ENCODE measurements at places on chromosomes 11 and 22.
A peak's percentile ranks its signal among the peaks of the same experiment; 100 is the strongest.

DNA sequence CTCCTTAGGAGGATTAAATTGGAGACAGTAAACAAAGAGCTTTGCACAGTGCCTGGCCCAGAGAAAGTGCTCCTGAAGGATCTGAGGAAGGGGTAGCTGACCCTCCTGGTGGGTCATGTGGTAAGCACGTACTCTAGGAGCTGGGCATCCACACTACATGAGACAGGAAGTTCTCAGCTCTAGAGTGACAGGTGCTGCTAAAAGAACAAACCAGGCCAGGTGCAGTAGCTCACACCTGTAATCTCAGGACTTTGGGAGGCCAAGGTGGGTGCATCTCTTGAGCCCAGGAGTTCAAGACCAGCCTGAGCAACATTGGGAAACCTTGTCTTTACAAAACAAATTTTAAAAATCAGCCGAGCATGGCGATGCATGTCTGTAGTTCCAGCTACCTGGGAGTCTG is 13.1 kb downstream of the SLC43A1 start:
- DNase-seq: no peak

DNA sequence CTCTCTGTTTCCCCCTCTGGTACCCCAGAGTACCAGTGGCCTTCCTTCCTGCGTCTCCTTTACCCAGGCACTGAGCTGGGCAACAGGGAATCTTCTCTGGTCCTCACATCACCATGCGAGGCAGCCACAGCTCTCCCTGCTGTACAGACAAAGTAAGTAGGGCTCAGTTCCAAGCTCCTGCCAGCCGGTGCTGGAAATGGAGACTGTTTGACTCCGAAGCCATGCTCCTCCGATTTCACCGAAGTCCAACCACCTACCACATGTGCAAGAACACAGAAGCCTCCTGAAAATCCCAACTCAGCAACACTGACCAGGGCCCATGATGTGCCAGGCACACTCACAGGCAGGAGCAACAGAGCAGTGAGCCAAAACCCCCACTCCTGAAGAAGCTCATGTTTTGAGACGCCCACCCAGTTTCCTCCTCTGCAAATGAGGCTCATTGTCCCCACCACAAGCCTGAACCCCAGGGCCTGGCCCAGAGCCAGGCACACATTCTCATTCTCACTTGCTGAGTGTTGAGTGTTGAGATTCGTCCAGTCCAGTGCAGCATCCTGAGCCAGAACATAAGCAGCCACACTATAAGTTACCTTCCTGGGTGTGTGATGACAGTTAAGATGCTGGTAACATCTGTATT is 156.0 kb downstream of the MPPED1 start:
- no peak for DNase-seq

DNA sequence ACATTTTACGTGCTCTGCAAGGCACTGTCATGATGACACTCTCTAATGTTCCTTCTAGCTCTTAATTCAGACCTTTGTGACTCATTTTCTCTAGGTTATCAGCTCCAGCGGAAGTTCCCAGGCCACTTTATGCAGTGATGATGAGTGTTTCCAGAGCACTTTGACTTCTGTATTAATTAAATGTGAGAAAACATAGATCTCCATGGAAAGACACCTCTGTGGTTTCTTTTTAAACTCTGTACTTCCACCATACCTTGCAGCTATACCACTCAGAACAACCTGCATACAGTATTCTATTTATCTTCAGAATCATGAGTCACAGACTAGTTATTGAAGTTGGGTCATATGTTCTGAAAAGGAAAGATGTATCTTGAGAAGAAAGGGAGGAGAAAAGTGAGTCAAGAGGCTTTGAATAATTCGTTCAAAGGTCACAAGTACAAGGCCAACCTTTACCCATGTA is 175.6 kb upstream of the TENM4 start:
- DNase-seq: no peak

- peak; percentile 61 for DNase-seq
These were observed 1.4 kb downstream of the ARHGAP20 start for GRCh38 chr11:110710628-110711381.

DNA sequence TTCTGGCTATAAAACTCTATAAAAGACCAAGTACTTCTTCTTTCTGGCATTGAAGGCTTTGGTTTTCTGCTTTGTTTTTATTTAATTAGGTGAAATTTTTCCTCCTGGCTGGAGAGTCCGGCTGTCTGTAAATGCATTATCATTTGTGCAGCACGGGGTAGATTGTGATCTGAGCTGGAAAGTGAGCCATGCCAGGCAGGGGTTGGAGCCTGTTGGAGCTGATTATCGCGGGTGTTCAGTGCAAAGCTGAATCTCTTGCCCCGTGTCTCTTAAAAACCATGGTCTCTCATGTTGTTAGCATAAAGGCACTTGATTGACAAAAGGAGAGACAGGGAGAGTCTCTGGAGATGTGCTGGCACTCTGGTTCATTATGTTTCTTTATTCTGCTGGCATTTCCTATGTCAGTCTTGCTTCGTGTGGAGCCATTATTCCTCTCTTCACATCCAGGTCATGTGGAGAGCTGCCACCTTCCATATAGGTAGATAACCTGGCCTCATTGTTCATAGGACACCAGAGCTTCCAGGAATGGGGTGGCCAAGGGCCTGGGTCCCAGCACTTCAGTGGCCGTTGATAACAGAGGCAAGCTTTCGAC is 75.2 kb downstream of the LDLRAD3 start:
- DNase-seq: no peak

DNA sequence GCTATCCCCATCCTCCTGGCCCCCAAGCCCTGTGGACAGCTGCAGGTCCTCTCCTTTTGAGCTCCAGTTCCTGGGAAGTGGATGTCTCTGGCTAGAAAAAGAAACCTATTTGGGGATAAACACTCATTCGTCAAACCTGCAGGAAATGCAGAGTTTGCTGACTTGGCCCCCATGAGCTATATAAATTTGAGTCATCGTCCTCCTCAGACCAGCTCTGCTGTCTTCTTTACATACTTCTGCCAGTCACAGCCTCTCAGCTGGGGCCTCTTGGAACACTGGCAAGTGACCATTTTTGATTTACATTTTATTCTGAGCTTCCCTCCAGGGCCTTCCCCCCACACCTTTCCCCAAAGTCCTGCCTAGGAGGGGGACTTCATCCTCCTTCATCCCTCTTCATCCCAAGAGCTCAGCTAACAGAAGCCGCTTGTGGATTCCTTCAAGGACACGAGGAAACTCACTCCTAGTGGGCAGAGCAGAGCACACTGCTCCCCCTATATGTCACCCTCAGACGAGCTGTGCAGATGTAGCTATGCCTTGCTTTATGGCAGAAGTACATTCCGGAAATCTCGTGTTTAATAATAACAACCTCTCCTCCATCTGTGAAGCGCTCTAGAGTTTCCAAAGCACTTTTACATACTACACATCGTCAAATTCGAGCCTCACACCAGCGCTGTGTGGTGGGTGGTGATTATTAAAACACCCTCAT is 131.8 kb downstream of the FEZ1 start:
- no peak for DNase-seq
